ENCODE measurements at places on chromosomes 3 and 15. TPM values are rescaled to one million over a fixed set of nuclear protein-coding genes. Genes with fewer than 3 reads are reported as not detected.

DNA sequence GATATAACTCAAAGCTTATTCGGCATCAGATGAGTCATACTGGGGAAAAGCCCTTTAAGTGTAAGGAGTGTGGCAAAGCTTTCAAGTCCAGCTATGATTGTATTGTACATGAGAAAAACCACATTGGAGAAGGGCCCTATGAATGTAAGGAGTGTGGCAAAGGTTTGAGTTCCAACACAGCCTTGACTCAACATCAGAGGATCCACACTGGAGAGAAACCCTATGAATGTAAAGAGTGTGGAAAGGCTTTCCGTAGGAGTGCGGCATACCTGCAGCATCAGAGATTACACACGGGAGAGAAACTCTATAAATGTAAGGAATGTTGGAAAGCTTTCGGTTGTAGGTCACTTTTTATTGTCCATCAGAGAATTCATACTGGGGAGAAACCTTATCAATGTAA lies 7.5 kb downstream of the ZNF621 start:
- DNase-seq = no peak

GRCh38 chr3:62161371-62161770 lies 212.0 kb downstream of the FEZF2 start:
- DNase-seq = no peak

DNA sequence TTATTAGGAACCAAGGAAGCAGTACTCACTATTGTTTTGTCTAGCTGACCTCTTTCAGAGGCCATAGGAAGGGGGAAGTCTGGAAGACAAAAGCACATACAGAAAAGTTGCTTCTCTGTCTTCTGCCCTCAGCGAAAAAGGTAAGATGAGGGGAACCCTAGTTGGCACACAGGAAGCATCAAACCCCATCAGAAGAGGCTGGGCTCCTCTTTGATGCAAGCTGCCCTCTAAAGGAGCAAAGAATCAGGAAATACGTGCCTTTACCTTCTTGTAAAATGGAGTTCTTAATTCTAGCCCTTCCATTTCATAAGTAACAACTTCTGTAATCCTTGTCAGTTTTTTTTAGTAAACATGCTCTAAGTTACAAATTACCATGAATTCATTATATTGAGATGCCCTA lies 12.5 kb downstream of the SPINK8 start:
- no peak for DNase-seq

DNA sequence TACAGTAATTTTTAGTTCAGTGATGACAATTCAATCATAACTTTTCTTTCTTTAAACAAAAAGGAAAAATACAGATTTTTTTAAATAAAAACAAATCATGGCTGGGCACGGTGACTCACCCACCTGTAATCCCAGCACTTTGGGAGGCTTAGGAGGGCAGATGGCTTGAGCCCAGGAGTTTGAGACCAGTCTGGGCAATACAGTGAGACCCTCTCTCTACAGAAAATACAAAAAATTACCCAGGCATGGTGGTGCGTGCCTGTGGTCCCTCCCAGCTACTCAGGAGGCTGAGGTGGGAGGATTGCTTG lies 25.6 kb upstream of the ATG7 start:
- DNase-seq = no peak

- DNase-seq = no peak
Observed at GRCh38 chr15:73495181-73495580, 52.2 kb downstream of the REC114 start.

Gene CAND2
- total RNA-seq = 8.8 TPM

DNA sequence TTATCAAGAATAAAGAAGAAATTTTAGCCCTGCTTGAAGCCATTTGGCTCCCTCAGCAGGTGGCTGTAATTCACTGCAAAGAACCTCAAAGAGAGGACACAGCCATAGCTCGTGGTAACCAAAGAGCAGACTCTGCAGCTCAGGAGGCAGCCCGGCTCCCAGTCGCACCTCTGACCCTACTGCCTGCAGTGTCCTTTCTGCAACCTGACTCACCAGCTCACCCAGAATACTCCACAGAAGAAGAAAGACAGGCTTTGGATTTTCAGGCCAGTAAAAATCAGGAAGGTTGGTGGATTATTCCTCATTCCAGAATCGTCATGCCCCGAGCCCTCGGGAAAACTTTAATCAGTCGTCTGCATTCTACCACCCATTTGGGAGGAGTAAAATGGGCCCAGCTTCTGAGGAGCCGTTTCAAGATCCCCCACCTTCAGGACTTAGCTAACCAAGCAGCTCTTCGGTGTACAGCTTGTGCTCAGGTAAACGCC lies 38.6 kb downstream of the ZBTB11 start:
- no peak for DNase-seq

- DNase-seq = no peak
Observed at GRCh38 chr3:168424059-168424734, 328.5 kb upstream of the GOLIM4 start.

Gene DAZL
- 0.51 TPM for total RNA-seq

- DNase-seq = no peak
Observed at GRCh38 chr15:79403501-79403900, 28.6 kb upstream of the MINAR1 start.

GRCh38 chr15:41935566-41936020 lies 36.8 kb downstream of the EHD4 start:
- no peak for DNase-seq

GRCh38 chr3:61236556-61236955 lies 14.7 kb downstream of the FHIT start:
- DNase-seq = no peak

DNA sequence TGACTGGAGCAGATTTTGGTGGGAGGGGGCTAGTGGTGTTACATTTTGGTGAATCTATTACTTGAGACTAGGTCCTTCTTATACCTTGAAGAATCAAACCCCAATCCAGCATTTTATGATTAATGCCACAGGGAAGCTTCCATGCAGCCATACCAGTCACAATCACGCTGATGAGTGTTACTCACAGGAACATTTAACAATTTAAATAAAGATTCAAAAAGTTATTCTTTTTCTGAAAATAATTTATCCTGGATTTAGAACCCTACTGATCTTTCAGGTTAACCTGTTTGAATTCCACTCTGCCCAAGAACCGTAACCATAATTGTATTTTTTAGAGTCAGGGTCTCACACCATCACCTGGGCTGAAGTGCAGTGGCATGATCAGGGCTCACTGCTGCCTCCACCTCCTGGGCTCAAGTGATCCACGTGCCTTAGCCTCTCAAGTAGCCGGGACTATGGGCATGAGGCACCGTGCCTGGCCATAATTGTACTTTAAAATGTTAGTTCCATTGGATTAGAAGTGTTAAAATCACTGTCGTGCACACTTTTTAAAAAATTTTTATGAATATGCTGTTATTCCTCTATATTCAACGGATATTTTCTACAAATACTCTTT lies 929 bp upstream of the MTMR10 start:
- DNase-seq = no peak

DNA sequence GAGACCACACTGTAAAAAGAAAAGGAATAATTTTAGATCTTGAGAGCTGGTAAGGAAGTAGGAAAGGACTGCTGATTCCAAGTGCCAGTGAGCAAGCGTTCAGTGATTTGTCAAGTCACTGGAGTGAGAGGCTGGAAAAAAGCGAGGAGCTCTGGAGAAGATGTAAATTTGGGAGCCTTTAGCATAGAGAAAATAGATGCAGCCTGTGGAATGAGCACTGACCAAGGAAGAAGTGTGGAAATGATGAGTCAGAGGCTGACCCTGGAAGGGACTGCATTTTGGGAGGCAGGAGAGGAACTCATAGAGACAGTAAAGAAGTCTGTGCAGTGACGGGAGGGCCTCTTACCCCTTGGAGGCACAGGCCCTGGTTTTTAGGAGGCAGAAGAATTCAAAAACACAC lies 17.1 kb upstream of the ABTB1 start:
- DNase-seq = no peak

Gene CTXND1
- 0.39 TPM for total RNA-seq

DNA sequence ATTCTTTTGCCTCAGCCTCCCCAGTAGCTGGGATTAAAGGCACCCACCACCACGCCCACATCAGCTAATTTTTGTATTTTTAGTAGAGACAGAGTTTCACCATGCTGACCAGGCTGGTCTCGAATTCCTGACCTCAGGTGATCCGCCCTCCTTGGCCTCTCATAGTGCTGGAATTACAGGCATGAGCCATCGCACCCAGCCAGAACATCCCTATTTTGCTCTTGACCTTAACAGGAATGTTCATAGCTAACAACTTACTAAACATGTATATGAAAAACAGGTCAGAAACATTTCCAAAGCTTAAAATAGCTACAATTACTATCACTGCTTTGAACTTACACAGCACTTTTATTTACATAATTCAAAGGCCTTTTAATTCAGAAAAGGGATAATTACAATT lies 33.7 kb downstream of the UQCC5 start:
- no peak for DNase-seq

GRCh38 chr15:45200799-45201556 lies 13.2 kb upstream of the SHF start:
- DNase-seq = peak; percentile 82

Data from glutamatergic neuron (in vitro differentiated cells).